ENCODE measurements at places on chromosomes 7 and 10.

DNA sequence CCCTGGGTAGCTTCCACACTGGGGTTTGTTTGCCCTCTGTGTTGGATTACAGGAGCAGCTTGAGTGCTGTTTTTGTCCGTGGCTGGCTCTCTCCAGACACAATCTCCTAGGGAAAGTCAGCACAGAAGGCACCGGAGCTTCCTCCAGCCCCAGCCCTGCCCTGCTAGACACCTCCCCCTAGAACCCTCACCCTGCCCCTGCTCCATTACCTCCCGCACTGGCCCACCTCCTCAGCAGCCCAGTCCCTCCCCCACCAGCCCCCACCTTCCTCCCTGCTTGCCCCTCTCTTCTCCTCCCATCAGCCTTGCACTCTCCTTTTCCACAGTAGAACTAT lies 130.5 kb downstream of the ADCY1 start:
- no peak for DNase-seq

DNA sequence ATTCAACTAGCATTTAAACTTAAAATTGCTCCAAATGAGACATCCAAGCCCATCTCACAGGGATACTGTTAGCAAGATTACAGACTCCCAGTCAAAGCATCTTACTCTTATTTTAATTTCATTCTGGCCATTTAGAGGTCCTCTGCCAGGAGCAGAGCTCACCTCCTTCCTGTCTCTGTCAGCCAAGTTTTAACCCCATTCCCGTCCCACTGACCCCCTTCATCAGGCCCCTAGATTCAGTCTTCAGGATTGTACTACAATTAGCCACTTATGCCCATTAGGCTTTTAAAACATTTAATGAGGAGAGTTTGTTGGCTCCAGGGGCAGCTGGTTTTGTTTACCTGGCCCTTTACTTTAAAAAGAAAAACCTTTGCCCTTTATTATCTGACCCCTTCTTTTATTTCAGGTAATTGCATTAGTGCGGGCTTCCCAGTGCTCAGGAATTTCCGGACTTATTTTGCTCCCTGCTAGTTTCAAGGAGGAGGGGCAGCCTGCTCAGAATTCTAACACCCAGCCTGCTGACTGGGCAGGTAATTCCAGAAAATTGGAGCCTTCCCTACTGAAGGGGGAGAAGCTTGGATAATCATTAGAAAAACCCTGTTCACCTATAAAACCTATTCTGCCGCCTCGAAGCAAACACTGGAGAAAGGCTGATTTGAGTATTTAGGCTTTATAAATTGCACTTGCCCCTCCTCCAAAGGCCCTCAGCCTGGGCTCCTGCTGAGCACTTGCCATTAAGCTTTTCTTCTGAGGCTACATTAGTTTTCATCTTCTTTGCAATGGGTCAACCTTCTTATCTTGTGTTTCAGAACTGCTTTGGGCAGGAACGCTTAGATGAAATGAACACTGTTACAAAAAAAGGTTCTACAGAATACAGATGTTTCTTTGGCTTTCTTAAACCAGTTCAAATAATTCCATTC lies 200.5 kb upstream of the HPS1 start:
- DNase-seq, result no peak

DNA sequence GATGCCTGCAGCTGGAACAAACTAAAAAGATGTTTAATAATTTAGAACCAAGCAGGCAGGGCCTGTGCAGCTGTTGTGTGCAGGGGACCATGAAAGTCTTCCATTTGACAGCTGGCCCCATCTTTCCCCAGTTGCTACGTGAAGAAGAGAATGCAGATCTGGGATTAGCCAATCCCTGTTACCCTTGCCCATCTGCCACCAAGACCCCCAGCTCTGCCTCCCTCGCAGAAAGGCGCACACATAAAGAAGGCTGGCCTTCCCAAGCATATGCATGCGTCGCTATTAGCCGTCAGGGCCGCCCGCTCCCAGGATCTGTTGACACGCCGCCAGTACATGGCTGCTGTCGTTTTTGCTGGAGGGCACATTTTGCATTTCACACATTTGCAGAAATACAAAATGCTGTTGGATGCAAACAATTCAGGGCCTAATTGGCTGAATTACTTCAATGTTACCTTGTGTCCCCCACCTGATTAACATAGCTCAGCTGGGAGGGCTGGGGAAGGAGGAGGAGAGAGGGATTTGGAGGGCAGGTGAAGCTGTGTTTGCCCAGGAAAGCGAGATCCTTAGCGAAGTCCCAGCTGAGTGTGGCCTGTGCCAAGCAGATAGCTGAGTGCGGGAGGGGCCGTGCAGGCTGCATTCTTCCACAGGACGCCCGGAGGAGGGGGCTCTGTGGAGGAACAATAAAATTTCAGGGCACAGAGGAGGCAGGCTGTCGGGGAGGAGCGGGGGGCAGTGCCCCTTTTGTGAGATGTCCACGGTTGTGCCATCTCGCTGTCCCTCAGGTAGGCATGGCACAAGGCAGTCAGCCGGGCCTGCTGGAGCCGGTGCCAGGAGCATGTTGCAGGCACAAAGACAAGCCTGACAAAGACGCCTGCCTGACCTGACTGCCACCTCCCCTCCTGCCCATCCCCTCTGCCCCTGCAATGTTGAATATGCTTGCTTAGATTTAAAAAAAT lies 443.0 kb upstream of the MKI67 start:
- DNase-seq, result no peak

DNA sequence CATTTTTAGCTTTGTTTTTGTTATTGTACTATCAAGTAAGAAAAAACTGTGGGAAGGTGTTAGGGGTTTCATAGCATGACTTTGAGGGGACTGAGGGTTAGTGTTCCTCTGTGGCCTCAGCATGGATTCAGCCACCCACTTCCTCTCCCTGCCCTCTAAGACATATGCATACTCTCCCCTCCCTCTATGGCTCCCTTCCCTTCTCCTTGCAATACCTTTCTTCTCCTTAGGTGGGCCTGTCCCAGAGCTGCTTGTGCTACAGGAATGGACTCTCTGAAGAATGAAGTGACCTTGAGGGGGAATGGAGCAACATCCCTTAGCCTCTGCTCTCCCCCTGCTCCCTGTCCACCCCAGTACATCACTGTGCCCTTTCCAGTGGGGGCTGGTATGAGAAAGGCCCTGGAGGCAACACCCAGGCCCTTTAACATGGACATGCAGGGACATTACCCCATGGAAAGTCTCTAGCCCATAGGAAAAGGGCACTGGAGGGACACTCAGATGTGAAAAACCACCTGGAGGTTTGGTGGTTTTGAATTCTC lies 22.4 kb downstream of the CDH23 start:
- no peak for DNase-seq

DNA sequence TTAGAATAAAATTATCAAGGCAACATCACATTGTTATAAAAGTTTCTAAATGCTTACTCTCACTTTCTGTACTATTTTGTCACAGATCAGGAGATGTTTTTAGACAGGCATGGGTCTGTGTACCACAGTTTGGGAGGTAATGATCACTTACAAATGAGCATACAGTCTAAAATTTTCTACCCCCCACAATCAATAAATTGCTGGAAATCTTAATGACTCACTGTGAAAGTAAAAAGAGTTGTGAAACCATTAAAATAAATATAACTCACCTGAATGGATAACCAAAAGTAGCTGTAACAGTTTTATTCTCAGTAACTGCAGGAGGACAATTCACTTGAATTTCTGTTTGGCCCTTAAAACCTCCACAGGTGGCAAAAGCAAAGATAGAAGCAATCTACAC lies 13.2 kb downstream of the SYPL1 start:
- DNase-seq, result no peak

- no peak for DNase-seq
Observed at GRCh38 chr10:52313256-52313932, 687 bp upstream of the DKK1 start.

- DNase-seq, result no peak
Observed at GRCh38 chr7:101870361-101871062, 53.1 kb downstream of the CUX1 start.
